Fibroblast of skin of right biceps (primary cell): ENCODE measurements at places on chromosomes 6 and 20.
A peak's percentile ranks its signal among the peaks of the same experiment; 100 is the strongest.

- DNase-seq = no peak
Observed at GRCh38 chr6:39228111-39228971, 934 bp downstream of the KCNK5 start.

- no peak for DNase-seq
Observed at GRCh38 chr6:44359973-44360372, 17.5 kb downstream of the SPATS1 start.

DNA sequence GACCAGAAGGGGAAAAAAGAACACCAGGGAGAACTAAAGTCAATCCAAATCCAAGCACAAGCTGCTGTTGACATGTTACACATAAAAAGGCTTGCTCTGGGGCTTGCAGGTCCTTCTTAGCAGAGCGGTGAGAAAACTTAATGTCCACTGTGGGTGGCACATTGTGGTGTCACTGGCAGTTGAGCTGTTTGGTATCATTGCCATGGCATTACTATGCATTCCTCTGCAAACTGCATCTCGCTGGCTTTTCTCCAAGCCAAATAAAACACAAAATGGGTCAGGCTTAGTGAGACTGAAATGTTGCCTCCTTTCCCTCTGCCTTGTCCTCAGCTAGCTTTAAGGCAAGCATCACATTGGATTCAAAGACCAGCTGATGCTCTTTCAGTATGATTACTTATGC is 40.9 kb downstream of the LY86 start:
- peak; percentile 19 for DNase-seq

- no peak for DNase-seq
Observed at GRCh38 chr20:17453592-17453991, 77.6 kb downstream of the BFSP1 start.

DNA sequence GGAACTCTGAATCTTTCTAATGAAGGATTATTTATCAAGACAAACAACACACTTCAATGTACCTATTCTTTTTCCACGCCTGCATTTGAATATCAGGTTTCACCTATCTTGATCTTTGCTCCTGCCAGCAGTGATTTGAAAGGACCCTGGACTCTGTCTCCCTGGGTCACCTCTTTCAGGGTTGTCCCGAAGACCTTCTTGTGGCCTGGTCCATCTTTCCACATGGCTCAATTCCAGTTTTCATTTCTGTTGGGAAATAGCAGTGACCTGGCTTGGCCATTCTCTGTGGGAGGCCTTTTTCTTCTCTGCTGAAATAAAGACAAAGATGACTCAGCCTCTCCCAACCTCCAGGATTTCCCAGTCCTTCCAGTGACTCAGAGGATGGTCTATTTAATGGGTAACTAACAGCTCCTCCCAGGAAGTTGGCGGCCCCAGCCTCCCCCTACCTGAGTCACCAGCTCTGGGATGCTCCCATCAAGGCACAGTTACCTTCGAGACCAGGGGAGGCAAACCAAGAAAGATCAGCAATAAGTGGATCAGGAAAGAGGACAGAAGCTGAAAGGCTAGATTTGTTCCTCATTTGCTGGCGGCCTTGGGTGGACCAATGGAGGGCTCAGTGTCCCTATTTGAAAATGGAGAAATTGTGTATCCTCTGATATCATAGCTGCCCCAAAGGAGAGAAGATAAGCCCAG is 120.2 kb upstream of the RNF24 start:
- peak; percentile 99 for DNase-seq

GRCh38 chr6:138988469-138988834 is 399 bp upstream of the REPS1 start:
- DNase-seq = no peak

DNA sequence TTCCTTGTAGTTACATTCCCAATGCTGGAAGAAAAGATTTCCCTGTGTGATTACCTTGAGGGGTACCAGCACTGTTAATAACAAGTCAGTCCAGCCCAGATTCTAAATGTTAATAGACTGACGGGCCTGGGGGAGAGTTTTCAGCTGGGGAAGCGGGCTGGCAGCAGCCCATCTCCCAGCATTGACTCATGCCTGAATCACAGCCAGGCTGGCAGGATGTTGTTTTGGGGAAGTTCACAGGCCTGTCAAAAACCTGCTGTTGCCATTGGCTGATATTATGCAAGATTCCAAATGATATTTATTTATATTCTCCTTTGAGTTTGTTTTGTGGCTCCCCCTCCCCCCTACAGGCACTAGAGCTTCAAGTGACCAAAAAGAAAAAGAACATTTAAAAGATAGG is 213.9 kb upstream of the CNR1 start:
- peak; percentile 67 for DNase-seq

DNA sequence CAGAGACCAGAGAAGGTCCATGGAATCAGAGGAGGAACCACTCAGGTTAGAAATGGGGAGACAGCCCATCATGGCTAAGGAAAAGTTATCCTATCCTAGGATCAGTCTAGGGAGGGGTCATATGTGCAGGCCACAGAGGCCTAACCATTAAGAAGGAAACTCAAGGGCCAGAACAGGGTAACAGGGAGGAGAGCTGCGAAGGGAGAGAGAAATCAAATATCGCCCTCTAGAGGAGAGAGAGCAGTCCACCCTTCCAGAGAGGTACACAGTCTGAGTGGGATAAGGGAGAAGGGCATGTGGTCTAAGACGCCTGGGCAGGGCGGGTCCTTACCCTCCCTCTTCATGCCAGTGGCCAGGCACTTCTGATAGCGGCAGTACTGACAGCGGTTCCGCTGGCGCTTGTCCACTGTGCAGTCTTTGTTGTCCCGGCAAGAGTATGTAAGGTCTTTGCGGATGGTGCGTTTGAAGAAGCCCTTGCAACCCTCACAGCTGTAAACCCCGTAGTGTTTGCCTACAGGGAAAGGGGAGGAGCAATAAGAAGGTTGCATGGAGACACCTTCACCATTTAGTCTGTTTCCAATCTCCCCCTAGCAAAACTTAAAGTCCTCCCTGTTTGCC is 2.9 kb downstream of the RXRB start:
- peak; percentile 60 for DNase-seq

- DNase-seq = peak; percentile 7
Observed at GRCh38 chr6:40903456-40903855, 135.6 kb downstream of the UNC5CL start.

GRCh38 chr6:108009894-108010293 is 51.9 kb upstream of the SEC63 start:
- DNase-seq = no peak

- peak; percentile 90 for DNase-seq
Observed at GRCh38 chr6:161393839-161394364, 120.0 kb upstream of the AGPAT4 start.

- DNase-seq = no peak
Observed at GRCh38 chr6:122804962-122805485, 16.0 kb downstream of the SMPDL3A start.

- no peak for DNase-seq
Observed at GRCh38 chr20:40433341-40433861, 255.6 kb downstream of the MAFB start.
